Glomerular endothelial cell (primary cell): ENCODE measurements at places on chromosomes 2 and 18. TPM values are rescaled to one million over a fixed set of nuclear protein-coding genes. Genes with fewer than 3 reads are reported as not detected.

Gene PRSS56
- total RNA-seq = not detected in 2 replicates

Gene NPAS2
- 14.7 and 15.8 TPM in 2 replicates for total RNA-seq

Gene ARHGAP25
- total RNA-seq = 24.9 and 32.2 TPM in 2 replicates

Gene HES6
- 6.0 and 7.2 TPM in 2 replicates for total RNA-seq

Gene XDH
- total RNA-seq = 0.05 and 0.18 TPM in 2 replicates

GRCh38 chr2:153488072-153488471 lies 9.5 kb upstream of the RPRM start:
- no peak for DNase-seq

DNA sequence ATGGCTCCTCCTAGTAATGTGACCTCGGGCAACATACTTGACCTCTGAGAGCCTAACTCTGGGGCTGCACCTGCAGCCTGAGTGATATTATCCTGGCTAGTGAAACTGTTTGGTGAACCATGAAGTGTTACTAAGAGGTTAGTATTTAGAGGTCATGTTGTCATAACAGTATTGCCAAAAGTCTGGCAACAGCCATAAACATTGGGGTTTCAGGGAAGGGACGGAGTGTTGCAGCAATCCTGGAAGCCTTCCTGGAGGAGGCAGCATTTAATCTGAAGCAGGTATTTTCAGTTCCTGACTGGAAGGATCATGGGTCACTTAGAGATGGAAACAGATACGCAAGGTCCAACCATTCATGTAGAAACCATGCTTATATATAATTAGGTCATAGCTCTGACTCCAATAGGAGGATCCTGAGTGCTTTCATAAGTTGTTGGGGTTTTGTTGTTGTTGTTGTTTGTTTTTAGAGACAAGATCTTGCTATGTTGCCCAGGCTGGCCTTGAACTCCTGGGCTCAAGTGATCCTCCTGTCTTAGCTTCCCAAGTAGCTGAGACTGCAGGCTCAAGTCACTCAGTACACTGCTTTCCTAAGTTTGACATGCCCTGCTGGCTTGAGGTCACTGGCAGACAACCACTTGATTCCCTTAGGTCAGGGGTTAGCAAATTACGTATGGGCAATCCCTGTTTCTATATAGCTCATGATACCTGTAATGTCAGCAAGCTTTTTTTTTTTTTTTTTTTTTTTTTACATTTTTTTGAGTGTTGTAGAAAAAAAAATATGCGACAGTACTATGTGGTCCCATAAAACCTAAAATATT lies 21.5 kb downstream of the GPR39 start:
- no peak for DNase-seq

- DNase-seq = no peak
Observed at GRCh38 chr2:141929331-141930252, 201.2 kb downstream of the LRP1B start.

DNA sequence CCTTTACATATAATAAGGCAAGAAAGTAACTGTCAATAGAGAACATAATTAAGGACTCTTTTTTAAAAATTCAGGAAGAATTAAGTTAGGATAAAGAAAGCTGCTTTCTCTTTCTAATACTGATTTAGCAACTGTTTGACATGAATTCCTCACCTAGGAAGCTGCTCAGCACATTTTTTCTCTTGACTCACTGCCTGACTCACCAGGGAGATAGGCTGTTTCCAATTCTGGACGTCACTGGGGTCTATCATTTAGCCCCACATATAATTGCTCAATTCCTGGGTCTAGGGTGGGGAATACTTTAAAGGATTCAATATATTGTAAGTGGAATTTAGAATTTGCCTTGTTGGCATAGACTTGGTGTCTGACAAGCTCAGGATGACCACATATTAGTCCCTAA lies 50.8 kb upstream of the UGP2 start:
- no peak for DNase-seq

- no peak for DNase-seq
Observed at GRCh38 chr2:236705295-236706105, 135.9 kb downstream of the ACKR3 start.

GRCh38 chr2:31475692-31476091 lies 61.1 kb upstream of the XDH start:
- no peak for DNase-seq

- no peak for DNase-seq
Observed at GRCh38 chr2:33598561-33599174, 431 bp downstream of the FAM98A start.

- DNase-seq = no peak
Observed at GRCh38 chr2:26559044-26559405, 81.1 kb upstream of the OTOF start.

DNA sequence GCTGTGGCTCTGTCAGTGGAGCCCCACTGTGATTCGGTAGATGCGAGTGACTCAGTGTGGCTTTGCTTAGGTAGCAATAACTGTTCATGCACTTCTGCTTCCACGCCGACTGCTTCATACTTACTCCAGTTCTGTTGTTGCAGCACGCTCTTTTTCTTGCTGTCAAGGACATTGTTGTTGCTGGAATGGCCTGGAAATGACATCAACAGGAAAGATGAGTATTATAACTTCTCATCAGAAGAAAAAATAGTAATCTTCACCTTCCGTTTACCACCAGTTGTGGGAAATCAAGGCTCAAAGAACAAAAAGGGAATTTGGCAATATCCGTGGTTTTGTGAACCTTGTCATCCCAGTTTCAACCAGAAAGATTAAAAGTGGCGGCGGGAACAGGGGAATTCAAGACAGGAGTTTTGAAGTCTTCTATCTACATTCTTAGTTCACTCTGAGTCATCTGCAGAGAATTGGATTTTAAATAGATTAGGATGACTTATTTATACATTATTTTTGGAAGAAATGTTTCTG lies 8.3 kb downstream of the TM4SF20 start:
- no peak for DNase-seq

GRCh38 chr18:55384551-55385275 lies 203.3 kb downstream of the TCF4 start:
- no peak for DNase-seq

- DNase-seq = peak; percentile 33
Observed at GRCh38 chr2:163553601-163554000, 182.2 kb downstream of the FIGN start.

GRCh38 chr2:100580367-100581276 lies 17.8 kb downstream of the PDCL3 start:
- DNase-seq = no peak

- DNase-seq = no peak
Observed at GRCh38 chr2:121052521-121052920, 232.5 kb downstream of the TFCP2L1 start.

- DNase-seq = no peak
Observed at GRCh38 chr2:100230754-100231153, 88.4 kb upstream of the AFF3 start.

DNA sequence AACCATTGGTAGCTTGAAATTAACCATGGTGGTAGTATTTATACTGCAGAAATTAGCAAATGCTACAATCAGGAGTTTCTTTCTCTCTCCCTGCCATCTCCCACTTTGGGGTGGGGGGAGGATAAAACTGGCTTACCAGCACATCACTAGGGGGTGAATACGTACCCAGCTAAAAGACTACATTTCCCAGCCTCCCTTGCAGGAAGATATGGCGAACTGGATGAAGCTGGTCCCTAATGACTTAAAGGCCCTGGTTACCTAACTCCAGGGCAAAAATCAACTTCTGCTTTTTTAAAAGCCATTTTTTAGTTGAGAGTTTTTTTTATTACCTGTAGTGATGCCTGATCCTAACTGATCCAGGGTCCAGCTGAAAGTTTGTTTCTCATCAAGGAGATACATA lies 70.3 kb upstream of the RAB12 start:
- DNase-seq = no peak
